GM23338 (cell line): ENCODE measurements at places on chromosomes 3 and 15. TPM values are rescaled to one million over a fixed set of nuclear protein-coding genes. Genes with fewer than 3 reads are reported as not detected.

GRCh38 chr3:47857151-47857550, 54.2 kb downstream of the DHX30 start:
- DNase-seq = no peak

DNA sequence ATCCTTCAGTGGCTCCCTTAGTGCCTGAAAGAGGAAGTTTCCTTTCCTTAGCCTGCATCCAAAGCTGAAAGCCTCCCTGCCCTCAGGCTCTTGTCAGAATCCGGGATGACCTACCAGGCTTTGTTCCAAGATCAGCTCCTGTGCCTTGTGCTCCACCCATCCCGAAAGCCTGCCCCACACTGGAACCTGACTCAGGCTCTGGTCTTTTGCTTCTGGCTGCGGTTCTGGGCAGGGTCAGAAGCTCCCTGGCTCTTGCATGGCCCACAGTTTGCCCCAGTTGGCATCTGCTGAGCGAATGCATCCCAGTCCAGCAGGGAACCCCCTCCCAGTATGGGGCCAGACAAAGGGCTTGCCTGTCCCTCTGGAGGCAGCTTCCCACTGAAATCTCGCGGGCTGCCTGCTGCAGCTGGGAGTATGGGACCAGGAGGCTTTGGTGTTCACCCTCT, 25.9 kb upstream of the KIF23 start:
- no peak for DNase-seq

- no peak for DNase-seq
Observed at GRCh38 chr3:185900228-185900627, 37.6 kb downstream of the TRA2B start.

GRCh38 chr3:121998030-121998580, 23.9 kb downstream of the ILDR1 start:
- no peak for DNase-seq

DNA sequence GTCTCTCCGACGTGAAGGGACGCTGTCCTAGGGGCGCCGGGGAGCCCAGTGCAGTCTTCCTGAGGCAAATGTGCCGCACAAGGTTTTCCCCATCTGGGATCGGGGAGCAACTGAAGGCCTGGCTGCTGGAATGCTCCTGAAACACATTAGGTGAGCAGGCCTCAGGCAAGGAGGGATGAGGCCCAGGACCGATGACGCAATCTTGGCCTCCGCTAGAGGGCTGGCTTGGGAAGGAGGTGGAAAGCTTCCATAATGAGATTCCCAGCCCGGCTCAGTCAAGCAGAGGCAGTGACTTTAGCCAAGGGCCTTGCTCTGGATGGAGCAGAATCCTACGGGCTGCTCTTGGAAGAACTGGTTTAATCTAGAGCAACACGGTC, 50.8 kb downstream of the CPN2 start:
- peak; percentile 93 for DNase-seq

- no peak for DNase-seq
Observed at GRCh38 chr3:183153210-183153950, 9.2 kb downstream of the LAMP3 start.

- DNase-seq = no peak
Observed at GRCh38 chr3:37492977-37493471, 318.6 kb upstream of the LRRFIP2 start.

DNA sequence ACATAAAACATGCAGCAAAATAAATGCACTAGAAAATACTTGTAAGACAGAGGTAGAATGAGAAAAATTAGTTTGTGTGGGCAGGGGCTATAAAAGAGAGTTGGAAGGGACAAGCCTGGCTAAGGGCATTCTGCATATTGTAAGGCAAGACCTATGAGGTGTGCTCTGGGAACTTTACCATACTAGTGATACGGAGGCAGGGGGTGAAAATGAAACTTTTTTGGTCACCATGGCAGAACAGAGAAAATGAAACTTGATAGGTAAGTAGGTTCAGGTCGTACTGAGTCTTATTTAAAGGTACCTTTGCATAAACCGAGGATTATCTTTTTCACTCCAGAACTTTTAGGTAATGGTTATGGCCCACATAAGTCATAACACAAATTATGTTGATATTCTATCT, 74.7 kb upstream of the ACKR4 start:
- DNase-seq = no peak

Gene EMC7
- 18.3 and 26.2 TPM in 2 replicates for total RNA-seq

Gene FAM174B
- 15.0 and 25.1 TPM in 2 replicates for total RNA-seq
